ENCODE measurements at places on chromosomes 2 and 18.

- no peak for DNase-seq
Observed at GRCh38 chr2:139296672-139297209, 516.6 kb upstream of the NXPH2 start.

DNA sequence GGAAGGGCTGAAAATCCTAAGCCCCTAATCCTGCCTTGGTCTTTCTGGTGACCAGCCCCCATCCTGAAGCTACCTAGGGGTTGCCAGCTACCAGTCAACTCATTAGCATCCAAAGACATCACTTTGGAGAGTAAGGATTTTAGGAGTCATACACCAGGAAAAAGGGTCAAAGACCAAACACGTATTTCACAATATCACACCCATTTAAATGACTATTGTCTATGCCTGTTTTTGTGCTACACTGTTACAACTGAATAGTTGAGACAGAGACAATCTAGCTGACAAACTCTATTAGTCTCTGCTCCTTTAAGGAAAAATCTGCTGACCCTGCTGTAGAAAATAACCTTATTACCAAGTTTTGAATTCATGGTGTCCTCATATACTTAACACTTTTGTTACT is 21.0 kb upstream of the RBBP8 start:
- no peak for DNase-seq

DNA sequence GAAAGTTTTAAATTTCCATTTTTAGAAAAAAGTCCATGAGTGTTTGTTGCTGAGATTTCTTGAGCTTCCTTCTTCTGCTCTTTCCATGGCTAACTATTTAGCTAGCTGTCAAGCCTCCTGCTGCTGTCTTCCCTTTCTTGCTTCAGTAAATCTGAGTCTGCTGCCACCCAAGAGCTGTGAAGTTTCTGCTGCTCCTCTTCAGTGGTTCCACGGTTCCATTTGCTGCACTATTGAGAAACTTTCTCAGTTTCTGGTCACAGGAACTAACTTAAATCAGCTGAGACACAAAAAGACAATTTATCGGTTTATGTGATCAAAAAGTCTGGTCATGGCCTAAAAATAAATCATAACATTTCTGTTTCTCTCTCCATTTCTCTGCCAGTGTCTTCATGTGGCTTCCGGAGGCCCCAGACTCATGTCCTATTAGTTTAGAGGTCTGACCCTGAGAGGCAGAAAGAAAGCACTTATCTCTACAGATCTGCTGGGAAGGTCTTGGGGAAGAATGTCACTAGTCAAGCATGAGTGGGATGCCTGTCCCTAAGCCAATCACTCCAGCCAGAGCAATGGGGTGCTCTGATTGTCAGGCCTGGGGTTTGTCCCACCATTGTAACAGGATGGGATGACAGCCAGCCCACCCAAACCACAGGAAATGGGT is 73.0 kb upstream of the ARL4C start:
- no peak for DNase-seq

DNA sequence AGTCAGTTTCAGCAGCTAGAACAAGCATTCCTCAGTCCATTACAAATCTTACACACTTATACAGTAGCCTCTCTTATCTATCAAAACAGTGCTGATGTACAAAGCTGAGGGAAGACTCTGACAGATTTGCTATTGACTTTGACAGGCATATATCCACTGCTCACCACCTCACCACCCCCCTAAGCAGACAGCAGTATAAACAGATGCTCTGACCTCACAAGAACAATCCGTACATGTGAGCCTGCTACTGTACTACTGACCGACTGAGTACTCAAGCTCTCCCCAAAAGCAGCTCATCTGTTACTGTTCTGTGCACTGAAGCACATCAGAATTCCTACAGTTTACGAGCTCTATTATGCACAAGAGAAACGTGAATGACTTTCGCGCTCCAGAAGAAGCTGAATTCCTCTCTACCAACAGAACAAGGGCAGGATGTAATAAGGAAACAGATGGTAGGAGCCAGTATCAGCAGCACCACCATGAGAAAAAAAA is 95.6 kb upstream of the PDE1A start:
- no peak for DNase-seq

GRCh38 chr18:9017905-9018227 is 84.6 kb upstream of the NDUFV2 start:
- DNase-seq = no peak

GRCh38 chr2:67670747-67671183 is 273.6 kb downstream of the ETAA1 start:
- no peak for DNase-seq

- no peak for DNase-seq
Observed at GRCh38 chr18:8499810-8500675, 109.2 kb upstream of the RAB12 start.

GRCh38 chr18:70380915-70381896 is 92.4 kb downstream of the SOCS6 start:
- DNase-seq = no peak

All from fibroblast of gingiva (primary cell).